ENCODE measurements at places on chromosomes 2 and 18. TPM values are rescaled to one million over a fixed set of nuclear protein-coding genes. Genes with fewer than 3 reads are reported as not detected.

EVA1A gene
- 74.0 TPM for total RNA-seq

WDSUB1 gene
- total RNA-seq = 3.7 TPM

PLGLB1 gene
- total RNA-seq = 5.9 TPM

MEP1B gene
- total RNA-seq = 0.25 TPM

POMC gene
- 0.76 TPM for total RNA-seq

PRSS56 gene
- not detected for total RNA-seq

ITPRIPL1 gene
- 4.7 TPM for total RNA-seq

REG3G gene
- total RNA-seq = not detected

CLEC4F gene
- total RNA-seq = 0.13 TPM

CFAP65 gene
- total RNA-seq = not detected

CTLA4 gene
- 0.16 TPM for total RNA-seq

DCDC2C gene
- not detected for total RNA-seq

CCDC121 gene
- 1.8 TPM for total RNA-seq

SP140L gene
- 4.9 TPM for total RNA-seq

ADD2 gene
- total RNA-seq = 4.7 TPM

CBLN2 gene
- not detected for total RNA-seq

ZNF142 gene
- total RNA-seq = 4.0 TPM

STARD6 gene
- not detected for total RNA-seq

STK11IP gene
- 7.8 TPM for total RNA-seq

SIGLEC15 gene
- not detected for total RNA-seq

IL36G gene
- not detected for total RNA-seq

KRTCAP3 gene
- total RNA-seq = 0.49 TPM

KCNS3 gene
- total RNA-seq = 0.31 TPM

NTSR2 gene
- not detected for total RNA-seq

REEP1 gene
- 6.8 TPM for total RNA-seq

CHRND gene
- not detected for total RNA-seq
